ENCODE measurements at places on chromosomes 16 and 17.

DNA sequence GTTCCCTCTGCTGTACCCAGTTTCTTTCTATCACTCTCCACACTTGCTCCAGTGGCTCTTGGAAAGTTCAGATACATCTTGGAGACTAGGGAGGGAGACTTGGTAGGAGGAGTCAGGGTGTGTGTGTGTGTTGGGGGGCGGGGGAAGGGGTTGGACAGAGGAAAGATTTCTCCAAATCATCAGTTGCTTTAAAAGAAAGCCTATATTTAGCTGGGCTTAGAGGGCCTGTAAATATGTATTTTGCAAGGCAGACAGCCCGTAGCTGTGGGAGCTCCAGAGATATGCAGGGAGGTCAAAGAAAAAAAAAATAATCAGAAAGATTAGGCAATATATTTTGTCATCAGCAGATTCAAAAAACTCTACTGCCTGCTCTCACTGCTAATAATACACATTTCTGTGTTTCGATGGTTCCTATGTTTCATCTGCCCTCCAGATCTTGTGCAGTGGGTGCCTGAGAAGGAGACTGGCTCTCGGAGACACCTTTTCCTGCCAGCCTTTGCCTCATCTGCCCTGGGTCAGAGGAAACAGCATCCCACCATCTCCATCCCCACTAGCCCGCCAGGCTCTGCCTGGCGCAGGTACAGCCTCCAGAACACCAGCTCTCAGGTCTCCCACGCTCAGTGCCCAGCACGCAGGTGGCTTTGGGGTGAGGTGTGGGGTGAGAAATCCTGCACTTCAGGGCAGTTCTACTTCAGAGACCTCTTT, 4.8 kb upstream of the PPP1R9B start:
- DNase-seq = no peak

- no peak for DNase-seq
These were observed 31.4 kb downstream of the SPHK1 start for GRCh38 chr17:76415786-76416185.

DNA sequence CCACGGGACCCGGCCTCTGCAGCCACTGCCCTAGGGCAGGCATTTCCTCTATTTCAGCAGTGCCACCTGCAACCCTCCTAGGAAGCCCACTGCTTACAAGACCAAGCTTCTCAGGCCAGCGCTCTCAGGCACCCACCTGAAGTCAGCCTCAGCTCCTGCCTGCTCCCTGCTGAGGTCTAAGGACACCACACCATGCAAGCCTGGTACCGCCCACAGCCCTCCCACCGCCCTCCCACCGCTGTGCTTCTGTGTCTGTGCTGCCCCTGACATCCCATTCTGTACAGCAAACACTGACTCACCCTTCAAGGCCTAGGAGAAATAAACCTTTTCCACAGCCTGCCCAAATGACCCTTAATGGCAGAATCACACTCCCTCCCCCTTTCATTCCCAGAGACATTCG, 6.3 kb downstream of the CLUH start:
- DNase-seq = no peak

DNA sequence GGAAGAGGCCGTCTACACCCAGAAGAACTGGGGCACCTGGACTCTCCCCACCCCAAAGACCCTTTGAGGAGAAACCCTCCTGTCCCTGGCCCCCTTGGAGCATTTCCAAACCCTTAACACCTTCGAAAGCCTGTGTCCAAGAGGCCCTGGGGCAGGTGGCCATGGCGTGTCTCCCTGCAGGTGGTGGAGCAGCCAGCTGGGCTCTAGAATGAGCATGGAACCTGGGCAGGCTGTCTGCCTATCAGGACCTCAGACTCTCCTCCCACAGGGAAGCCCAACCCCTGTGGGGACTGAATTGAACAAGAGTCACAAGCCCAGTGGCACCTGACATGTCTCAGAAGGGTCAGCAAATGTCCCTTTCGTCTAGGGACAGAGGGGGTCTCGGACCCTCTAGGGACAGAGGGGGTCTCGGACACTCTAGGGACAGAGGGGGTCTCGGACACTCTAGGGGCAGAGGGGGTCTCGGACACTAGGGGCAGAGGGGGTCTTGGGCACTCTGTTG, 8.4 kb downstream of the CBX4 start:
- DNase-seq = no peak

- DNase-seq = no peak
These were observed 8.0 kb downstream of the THRA start for GRCh38 chr17:40070709-40071312.

GRCh38 chr16:89909777-89910716, 8.6 kb upstream of the MC1R start:
- peak; percentile 45 for DNase-seq

DNA sequence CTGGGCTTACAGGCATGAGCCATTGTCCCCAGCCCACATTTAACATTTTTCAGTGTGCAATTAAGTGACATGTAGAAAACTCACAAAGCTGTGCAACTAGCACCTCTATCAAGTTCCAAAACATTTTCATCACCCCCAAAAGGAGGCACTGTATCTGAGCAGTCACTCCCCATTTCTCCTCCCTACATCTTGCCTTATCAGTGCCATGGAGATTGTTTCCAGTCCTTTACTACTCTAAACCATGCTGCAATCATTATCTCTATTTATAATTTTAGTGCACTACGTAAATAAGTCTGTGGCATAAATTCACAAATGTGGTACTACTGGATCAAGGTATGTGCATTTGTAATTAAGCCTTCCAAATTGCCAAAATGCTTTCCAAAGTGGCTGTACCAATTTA, 7.6 kb downstream of the MRPS23 start:
- no peak for DNase-seq

- DNase-seq = no peak
These were observed 24.2 kb upstream of the ATP2A3 start for GRCh38 chr17:3988297-3989040.

DNA sequence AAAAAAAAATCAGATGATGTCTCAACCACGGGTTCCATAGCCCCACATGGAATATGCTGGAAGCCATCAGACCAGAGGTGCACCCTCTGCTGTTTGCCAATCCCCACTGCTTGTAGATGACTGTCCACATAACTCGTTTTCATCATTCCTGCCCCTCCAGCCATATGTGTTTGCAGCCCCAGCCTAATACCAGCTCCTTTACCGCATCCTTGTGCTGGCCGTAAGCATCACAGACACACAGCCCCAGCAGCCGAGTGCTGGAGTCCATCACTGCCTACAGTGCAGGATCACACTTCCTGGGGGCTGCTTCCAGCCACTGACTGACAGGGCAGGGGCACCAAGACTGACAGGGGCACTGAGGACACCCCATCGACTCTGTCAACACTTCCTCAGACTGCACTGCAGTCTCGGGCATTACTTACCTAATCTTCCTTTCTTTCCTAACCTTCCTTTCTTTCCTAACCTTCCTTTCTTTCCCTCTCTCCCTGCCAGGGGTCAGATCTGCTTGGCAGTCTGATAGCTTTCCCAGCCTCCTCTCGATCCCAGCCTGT, 5.0 kb downstream of the RCVRN start:
- DNase-seq = no peak

- DNase-seq = no peak
These were observed 137.5 kb downstream of the SDK2 start for GRCh38 chr17:73506470-73507435.

- no peak for DNase-seq
These were observed at the start of gene PDIA2 for GRCh38 chr16:283033-283805. TSS of gene PDIA2 (plus strand) at chr16:283164. CDS start at chr16:283170, 6 bp downstream.

DNA sequence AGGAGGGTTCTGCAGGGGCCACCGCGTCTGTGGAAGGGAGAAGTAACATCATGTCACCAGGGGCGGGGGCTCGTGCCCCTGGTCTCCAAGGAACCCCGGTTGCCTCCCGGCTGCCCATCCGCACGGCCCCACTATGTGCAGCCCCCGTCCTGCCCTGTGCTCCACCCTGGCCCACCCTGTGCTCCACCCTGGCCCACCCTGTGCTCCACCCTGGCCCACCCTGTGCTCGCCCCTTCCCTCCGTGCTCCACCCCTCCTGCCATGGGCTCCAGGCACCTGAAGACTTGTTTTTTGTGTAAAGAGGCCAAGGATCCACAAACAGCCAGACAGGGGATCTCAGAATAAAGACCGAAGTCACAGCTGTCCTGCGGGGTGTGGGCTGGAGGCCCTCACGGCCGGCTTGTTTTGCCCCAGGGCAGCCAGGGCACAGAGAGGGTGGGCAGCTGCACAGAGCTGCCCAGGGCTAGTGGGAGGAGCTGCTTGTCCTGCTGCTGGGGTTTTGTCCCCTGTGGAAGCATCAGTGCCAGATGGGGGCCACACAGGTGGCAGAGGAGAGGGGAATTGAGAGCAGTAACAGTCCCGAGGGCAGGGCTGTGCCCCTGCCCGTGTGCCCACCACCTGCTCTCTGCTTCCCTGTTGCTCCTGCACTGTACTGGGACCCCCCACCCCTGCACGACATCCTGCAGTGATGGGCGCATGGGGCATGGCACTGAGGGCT, 147.0 kb upstream of the CIBAR2 start:
- no peak for DNase-seq

GRCh38 chr16:14155572-14156190, 84.6 kb downstream of the MRTFB start:
- no peak for DNase-seq

DNA sequence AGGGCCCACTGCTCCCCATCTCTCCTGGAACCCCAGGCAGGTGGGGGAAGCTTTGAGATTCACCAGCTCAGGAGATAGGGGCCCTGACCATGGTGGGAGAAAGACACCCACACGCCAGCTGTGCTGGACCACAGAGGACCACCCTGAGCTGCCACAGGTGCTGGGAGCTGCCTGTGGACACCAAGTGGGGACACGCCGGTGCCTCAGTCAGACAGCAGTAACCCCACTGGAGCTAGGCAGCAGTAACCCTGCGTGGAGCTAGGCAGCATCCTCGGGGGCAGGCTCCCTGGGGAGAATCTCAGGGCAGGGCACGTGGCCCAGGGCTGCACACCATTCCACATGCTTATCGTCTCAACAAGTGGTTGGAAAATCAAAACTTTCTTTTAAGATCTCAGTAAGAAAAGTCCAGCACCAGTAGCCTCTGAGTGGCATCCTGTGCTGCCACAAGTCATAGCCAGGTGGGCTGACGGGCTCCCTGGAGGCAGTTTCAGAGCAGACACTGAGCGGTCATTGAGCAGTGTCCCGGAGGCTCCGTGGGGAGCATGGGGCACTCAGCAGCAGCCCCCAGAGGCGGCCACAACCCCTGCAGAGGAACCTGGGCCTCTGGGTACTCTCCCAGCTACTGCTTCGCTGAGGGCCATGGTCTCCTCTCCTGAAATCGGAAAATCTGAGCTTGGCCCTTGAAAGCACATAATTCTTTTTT, 8.0 kb upstream of the HEXD start:
- no peak for DNase-seq

GRCh38 chr16:8712589-8713361, 38.4 kb downstream of the ABAT start:
- DNase-seq = no peak

DNA sequence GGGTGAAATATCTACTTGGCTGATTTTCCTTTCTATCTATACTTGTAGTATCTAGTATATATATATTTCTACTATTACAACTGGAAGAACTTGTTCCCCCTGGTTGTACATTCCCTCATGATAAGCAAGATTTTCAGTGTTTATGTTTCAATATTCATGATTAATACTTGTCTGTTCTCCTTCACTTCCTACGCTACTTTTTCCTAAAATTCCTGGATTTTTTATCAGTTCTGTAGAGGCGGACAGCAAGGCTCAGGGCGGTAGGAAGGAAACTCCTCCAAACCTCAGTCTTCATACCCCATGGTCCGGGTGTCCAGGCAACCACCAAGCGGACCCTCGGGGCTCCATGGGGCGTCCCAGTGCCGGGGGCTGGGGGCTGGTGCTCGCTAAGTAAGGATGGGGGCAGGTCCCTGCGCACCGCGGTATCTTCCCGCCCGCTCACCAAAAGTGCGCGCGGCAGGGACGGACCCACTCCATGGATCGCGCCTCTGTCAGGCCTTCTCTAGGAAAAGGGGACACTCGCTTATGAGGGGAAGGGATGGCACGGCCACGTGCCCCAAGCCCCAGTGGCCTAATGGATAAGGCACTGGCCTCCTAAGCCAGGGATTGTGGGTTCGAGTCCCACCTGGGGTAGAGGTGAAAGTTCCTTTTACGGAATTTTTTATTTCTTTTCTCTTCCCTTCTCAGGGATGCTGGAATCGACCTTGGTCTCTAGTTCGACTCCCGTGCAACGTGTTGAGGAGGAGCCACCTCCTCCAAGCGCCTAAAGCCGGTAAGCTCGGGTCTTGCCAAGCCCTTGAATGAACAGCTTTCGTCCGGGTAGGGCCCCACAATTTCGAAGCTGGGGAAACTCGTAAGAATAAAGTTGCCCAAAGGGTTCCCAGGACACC, 13.2 kb downstream of the ATP5PD start:
- peak; percentile 67 for DNase-seq
